ENCODE measurements at places on chromosomes 16 and 17. TPM values are rescaled to one million over a fixed set of nuclear protein-coding genes. Genes with fewer than 3 reads are reported as not detected.

CLDN7 gene
- total RNA-seq: 5.3 TPM

SAMD14 gene
- 5.1 TPM for total RNA-seq

MYH2 gene
- not detected for total RNA-seq

DNA sequence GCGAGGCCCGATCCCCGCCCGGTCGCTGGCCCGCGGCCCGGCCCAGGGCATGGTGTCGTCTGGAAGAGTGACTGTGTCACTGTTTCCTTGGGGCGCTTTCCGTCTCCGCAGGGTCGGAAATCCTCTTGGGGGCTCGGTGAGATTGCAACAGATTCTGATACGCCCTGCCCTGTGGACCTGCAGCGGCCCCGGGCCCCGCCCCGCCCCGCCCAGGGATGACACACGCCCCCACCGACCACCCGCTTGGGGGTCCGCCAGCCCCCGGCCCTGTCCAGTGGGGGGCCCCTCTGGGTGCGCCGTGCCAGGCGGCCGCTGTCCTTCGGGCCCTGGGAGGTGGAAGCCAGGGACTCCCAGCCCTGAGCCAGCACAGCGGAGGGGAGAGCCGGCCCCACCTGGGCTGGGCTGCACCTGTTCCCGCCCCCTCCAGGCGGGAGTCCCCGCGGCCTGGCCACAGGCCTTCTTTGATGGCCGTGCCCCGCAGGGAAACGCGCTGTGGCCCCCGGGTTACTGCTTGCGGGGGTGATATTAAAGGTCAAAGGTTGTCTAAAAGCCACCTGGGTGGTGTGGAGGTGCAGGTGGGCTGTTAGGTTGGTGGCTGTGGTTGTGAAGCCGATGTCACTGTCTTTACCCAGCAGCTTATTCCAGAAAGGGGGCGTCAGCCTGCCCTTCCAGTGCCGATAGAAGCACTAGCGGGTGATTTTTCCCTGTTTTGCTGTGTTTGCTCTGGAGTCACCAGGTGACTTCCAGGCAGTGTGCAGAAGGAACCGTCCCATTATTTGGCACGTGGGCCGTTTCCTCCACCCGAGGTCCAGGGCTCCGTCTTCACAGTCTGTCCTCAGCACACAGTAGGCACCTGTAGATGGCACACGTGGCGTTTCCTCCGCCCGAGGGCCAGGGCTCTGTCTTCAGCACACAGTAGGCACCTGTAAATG, 752 bp downstream of the TBC1D24 start:
- DNase-seq: peak; percentile 13

GRCh38 chr16:67653128-67653788, 6.8 kb downstream of the ACD start:
- no peak for DNase-seq

DNA sequence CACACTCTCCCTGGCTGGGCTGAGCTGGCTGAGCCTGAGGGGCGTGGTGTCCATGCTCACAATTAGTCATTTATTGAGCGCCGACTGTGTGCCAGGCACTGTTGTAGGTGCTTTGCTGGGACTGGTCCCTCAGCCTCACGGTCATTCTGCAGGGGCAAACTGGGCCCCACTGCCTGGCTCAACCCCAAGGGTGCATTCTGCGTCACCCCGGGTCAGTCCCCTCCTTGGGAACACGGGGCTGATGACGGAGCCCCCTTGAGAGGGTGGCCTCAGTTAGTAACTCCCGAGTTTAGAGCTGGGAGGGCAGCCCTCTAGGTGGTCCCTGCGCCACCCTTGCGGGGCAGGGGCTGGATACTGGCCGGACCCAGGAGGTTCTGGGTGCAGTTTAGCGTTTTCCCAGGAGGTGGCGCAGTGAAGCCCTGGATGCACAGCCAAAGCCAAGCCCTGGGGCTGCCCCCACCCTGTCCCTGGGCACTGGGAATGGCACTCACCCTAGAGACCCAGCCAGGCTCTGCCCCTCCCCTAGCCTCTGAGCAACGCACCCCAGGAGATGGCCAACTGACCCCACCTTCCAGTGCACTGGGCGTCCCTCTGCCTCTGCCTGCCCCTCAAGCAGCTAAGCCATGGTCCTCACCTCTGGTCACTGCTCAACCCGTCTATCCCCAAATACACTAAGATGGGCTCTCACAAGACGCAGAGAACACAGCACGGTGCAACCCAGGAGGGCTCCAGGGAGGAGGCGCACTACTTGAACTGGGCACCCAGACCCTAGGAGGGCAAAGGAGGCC, 243.2 kb upstream of the GSE1 start:
- peak; percentile 56 for DNase-seq

DNA sequence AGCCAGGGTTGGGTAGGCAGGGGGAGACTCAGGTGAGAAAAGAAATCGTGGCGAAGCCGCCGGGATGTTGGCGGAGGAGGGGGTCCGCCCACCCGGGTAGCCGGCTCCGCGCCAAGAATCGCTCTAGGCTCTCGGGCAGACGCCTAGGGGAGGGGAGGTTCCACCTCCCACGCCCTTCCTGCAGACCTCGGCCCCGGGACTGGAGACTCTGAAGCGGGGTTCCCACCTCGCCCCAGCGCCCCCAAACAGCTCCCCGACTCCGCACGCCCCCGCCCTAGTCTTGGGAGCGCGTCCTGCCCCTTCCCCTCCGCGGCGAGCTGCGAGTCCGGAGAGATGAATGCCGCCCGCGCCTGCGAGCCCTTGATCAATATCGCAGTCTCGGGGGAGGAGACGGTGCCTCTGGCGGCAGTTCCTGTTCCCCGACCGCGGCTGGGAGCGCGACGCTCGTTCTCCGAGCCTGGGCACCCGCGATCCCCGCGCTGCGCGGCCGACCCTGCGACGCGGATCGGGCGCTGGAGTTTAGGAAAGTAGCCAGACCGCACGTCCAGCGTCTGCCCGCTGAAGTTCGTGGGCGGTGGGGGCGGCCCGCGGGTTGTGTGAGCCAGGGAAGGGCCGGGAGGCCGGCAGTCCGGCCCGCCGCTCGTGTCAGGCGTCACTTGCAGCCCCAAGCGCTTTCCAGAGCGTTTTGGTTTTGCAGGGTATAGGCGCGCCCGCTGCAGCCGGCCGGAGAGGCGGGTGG, 790 bp downstream of the CRHR1 start:
- DNase-seq: peak; percentile 14

DNA sequence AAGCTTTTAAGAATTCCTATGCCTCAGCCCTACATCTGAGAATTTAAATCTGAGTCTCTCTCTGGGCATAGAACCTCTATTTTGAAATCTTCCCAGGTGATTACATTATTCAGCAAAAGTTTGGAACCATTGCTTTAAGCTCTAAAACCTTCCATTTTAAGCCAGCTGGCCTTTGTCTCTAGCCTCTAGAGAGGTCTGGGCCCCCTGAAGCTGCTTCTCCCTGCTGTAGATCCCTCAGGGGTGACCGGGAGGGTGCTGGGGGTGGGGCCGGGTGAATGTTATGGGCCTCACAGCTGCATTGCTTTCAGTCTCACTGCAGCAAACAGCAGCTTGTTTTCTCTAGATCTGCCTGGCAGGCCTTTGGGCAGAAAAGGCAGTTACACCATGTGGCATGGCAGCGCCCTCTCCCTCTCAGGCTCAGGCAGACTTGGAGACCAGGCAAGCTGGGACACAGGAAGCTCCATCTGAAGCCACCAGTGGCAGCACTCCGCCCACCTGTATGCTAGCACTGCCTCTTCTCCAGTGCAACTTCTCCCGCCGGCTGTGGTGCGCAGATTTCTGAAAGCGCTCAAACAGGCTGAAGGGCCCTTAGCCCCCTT, 66.3 kb downstream of the MPRIP start:
- DNase-seq: no peak

- DNase-seq: no peak
Measured at GRCh38 chr17:48835971-48836370, 5.1 kb downstream of the CALCOCO2 start.

DNA sequence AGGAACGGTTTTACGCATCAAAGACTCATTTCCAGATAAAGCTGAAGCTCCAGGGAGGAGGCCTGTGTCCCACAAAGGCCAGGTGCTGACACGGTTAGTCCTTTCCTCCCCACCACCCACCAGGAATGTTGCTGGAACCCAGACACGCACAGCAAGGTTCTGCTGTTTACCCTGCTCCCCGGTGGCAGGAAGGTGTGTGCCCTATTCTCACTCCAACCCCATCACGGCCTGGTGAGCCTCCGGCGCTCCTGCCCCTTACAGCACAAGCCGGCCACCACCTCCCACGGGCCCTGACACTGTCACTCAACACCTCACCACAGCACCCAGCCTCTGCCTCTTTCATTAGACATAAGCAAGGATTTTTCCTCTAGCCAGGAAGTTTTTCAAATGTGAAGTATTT, 47.8 kb downstream of the ANKRD11 start:
- no peak for DNase-seq

- no peak for DNase-seq
Measured at GRCh38 chr16:17403859-17404545, 66.8 kb downstream of the XYLT1 start.

- DNase-seq: no peak
Measured at GRCh38 chr17:81050645-81051625, 16.0 kb downstream of the BAIAP2 start.

DNA sequence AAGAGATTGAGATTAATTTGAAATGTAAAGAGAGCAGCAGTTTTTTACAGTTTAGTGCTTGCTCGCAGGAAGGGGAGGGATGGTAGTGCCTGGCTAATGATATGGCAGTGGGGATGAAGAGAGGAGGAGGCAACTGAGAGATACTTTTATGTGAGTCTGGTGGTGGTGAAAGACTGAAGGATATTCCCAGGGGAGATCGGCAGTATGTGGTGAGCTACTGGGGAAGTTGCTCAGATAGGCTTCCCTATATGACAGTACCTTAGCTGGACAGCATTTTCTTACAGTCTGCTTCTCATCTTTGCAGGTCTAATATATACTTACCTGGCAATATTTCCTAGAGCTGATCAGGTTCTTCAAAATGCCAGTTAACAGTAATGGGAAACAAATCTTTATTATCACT, 8.6 kb downstream of the CEP95 start:
- DNase-seq: no peak

GRCh38 chr17:68400404-68400735, 56.9 kb downstream of the WIPI1 start:
- no peak for DNase-seq

DNA sequence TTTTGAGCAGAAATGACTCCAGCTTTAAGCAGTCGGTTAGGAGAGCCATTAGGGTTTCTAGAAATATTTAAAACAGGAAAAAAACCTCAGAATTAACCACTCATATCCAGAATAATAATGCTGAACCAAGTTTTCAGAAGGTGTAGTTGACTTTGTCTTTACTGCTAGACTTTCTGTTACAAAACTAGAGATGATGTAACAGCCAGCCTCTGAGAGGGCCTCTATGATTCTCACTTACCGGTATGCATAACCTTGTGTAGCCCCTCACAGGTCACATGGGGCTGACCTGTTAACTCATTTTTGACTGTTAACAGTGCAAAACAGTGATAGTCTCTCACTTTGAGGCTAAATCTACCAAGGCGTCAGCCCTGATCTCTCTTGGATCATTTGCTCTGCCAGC, 74.3 kb downstream of the TEX14 start:
- no peak for DNase-seq

DNA sequence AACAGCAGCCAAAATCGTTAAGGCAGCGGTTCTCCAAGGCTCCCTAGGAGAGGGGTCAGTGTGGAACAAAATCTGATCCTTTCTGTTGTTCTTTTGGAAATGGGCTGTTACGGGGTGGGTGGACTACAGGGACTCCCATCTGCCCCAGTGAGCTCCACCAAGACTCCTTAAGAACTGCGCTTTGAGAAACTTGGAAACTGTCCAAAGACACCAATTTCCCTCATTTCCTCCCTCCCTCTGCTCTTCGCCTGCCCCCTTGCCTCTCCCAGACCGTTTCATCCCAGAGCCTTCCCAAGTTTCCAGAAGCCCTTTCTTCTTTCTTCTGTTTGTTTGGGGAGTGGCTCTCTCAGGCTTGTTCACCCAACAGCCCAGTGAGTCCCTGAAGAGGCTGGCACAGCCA, 205.4 kb downstream of the COPRS start:
- peak; percentile 15 for DNase-seq

Data from dermis blood vessel endothelial cell (primary cell).